Thoracic aorta (tissue), 2 donors: ENCODE measurements at places on chromosomes 3 and 15. TPM values are rescaled to one million over a fixed set of nuclear protein-coding genes. Genes with fewer than 3 reads are reported as not detected.

DNA sequence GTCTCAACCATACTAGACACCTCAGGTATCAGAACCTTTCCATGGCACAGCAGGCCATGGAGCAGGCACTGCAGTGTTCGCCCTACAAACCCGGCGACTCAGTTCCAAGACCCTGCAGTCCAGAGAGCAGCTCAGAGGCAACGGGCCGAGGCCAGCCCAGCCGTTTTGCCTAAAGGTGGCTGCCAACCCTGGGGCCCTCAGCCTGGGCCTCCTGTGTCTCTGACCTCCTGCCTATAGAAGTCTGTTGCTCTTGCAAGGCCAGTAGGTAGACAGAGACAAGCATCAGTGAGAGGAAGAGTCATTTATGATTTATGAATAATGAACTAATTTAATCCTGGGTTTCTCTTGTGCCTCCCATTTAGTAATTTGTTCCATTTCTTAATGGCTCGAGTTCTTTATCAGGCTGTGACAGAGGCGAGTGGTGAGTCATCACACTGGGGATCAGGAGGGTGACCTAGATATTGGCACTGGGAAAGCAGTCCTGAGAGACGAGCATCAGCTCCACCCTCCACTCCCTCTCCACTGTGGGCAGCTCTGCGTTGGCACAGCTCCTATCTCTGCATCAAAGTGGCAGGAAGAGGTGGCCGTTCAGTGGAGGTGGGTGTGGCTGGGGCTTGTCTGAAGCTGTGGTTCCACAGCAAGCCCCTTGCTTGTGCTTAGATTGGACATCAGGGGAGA lies 79.8 kb downstream of the ABHD5 start:
- H3K27ac ChIP-seq = peak overlapping the region; percentile 88
- no peaks in the 10 kb centered on the region for H3K27me3 ChIP-seq
- H3K4me1 ChIP-seq = peaks cover 50% of the 10 kb centered on the region
- H3K36me3 ChIP-seq = no peaks in the 10 kb centered on the region
- DNase-seq = peak; percentile 52
- H3K4me3 ChIP-seq = no peak overlapping the region

- H3K27me3 ChIP-seq = no peaks in the 10 kb centered on the region
- no peak overlapping the region for H3K4me3 ChIP-seq
- no peaks in the 10 kb centered on the region for H3K4me1 ChIP-seq
- no peak for DNase-seq
- no peaks in the 10 kb centered on the region for H3K36me3 ChIP-seq
- H3K27ac ChIP-seq = no peak overlapping the region
Observed at GRCh38 chr15:69973102-69973714, 124.5 kb downstream of the TLE3 start.

The CPLX3 gene
- not detected for total RNA-seq

The SLC28A1 gene
- 1.6 TPM for total RNA-seq

The ZNF770 gene
- 13.7 TPM for total RNA-seq
